ENCODE measurements at places on chromosomes 12 and 14.

DNA sequence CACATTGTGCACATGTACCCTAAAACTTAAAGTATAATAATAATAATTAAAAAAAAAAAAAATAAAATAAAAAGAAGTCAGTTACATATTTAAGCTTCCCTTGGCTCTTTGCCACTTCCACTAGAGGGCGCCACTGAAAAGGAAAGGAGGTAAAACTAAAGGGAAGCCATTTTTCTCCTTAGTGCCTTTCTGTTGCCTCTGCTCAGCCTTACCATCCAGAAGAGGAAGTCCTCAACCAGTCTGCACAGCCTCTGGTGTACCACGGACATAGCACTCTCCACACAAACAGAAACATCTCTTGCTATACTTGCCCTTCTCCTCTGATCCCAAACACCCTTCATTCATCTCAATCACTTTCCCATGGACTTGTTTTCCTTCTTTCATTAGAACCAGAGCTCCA is 169.0 kb upstream of the EEA1 start:
- no peak for DNase-seq

- no peak for DNase-seq
These were observed 1201.5 kb downstream of the BCL11B start for GRCh38 chr14:98070536-98070935.

DNA sequence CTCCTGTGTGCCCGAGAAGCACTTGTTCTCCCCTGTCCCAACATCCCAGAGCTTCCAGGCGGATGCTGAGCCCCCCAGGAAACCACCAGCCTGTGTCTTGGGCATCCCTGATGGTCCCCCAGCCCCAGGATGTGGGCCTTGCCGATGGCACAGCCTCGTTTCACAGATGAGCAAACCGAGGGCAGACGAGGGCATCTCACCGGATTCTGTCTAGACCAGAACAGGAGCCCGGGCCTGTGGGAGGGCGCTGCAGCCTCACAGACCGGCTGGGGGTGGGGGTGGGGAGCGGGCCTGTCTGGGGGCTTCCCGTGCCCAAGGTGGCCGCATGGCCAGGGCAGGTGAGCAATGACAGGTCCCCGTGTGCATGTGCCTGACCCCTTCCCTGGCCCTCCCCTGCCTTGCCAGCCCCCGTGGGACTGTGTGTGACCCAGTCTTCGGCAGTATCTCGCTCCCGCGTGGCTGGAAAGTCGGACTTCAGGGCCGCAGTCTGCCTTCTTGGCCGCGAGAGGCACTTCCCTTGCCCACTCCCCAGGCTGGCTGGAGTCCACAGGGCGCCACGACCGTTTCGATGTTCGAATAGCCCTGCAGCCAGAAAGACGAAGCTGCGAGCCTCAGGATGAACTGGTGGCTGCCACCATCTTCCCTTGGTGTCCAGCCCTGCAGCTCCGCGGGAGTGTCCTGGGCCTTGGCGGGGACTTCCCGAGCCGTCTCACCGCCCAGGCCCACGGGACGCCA is 8.9 kb downstream of the RFLNA start:
- no peak for DNase-seq

DNA sequence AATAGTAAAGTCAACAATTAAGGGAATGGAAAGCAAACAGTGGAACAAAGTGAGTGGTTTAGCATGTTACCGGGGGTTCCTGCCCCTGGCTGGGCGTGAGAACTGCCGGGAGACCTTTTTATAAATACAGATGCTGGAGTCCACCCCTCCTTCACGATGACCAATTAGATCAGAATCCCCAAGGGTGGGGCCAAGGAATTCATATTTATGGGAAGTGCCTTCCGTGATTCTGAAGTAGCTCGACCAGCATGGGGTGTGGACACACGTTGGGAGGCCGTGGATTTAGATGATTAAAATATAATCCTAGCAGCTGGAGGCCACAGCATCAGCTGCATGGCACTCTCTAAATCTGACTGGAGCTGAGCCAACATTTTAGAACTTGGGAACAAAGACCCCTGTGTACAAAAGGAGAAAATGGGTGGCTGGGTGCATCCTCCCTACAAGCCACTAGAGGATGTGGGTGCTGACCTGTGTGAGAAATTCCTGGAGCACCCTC is 87.9 kb downstream of the SRRM4 start:
- no peak for DNase-seq

DNA sequence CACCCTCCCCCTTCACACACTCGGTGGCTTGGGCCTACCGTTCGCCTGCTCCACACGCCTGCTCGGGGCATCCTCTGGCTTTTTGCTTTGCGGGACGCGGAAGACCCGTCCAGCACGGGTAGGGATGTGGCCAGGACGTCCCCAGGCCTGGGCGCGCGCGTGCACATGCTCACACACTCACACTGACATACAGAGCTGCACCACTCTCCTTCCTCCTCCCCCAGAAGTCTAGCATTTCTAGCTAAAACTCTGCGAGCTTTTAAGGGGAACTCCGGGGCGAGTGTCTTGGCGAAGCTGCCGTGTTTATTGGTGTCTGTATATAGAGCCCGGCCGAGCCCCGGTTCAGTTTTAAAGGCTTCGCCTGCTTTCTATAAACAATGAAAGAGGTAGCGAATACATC is 5.0 kb downstream of the TBX5 start:
- peak; percentile 75 for DNase-seq

DNA sequence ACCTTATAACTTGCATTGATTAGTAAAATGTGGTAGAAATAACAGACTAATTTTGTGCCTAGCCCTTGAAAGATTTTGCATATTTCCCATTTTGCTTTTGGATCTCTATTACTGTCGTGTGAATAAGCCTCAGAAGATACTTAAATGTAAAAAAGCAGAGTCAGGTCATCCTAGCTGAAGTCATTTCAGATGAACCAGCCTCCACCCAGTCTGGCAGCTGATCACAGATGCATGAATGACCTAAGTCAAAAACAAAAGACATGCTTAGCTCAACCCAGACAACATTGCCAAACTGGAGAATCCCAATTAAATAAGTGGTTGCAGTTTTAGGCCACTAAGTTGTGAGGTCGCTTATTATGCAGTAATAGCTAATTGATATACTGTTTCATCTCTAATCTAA is 349.9 kb downstream of the C12orf50 start:
- DNase-seq, result no peak

- DNase-seq, result no peak
These were observed 785 bp upstream of the ACTN1 start for GRCh38 chr14:68979722-68980451.

DNA sequence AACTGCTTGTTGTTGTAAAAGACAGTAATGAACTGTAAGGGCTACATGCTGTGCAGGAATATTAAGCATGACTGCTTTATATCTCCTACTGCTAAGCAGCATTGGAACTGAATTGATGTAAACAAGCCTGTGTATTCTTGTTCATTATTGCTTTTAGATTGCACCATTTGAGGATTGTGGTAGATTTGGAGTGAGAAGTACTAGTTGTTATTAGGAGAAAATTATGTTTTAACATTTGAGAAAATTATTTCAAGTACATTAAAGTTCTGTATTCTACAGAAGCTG is 212.7 kb downstream of the ERC1 start:
- no peak for DNase-seq

DNA sequence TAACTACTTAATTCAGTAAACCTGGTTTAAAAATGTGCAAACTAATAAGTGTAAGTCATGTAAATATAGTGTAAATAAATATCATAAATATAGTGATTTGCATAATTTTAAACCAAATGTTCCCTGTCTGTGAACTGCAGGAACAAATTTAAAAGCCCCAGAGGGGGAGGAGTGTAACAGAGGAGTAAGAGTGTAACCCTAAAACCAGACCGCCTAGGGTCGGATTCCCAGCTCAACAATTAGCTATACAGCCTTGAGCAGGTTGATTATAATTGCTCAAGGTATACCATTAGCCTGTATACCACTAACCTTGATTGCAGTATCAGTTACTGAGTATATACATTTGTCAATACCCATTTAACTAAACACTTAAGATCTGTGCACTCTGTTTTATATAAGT is 218.4 kb downstream of the ADAMTS20 start:
- DNase-seq, result no peak

- DNase-seq, result no peak
These were observed 199.7 kb downstream of the SPTSSA start for GRCh38 chr14:34262127-34262910.

DNA sequence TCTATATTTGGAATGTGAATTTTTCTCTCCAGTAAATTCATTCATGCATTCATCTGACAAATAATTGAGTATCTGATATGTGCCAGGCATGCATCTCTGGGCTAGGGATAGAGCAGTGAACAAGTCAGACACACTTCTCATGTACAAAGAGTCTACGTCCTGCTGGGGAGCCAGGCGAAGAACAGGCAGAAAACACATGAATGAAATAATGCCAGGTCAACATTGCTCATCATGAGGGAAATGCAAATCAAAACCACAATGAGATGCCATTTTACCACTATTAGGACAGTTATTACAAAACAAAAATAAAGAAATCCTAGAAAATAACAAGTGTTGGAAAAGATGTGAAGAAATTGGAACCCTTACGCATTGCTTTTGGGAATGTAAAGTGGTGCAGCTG is 90.3 kb downstream of the PAX9 start:
- no peak for DNase-seq

DNA sequence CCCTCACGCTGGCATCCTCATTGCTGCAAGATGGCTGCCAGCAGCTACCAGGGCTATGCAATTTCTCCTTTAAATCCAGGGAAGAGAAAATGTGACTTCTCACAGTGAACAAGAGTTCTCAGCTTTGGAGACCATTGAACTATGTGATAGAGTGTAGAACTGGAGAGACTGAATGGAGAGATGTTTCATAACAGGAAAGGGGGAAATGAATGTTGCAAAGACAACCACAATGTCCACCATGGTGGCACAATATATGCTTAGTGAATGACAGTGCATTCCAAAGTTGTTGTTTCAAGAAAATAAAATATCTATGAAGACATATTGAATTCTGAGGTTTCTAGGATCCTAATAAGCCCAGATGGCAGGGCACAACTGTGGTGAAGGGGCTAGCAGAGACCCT is 13.2 kb upstream of the COCH start:
- no peak for DNase-seq

- DNase-seq, result peak; percentile 78
These were observed 42.5 kb downstream of the SMIM41 start for GRCh38 chr12:52121824-52122539.

DNA sequence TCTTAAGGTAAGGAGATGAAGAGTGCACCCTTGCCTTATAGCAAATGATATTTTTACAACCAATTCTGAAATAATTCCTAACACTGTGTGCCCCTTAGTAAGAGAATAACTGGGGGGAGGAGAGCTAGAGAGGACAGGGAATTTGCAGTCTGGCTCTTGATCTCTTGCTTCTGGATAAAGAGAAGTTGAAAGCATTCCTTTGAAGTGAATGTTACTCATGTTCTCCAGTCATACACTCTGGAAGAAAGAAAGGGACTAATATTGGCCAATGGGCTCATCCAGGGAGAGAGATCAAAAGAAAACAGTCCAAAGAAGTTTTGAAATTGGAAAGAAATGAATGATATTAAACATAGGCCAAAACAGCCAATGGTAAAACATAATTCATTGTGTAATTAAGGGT is 25.3 kb downstream of the C12orf75 start:
- no peak for DNase-seq

GRCh38 chr12:12759234-12759915 is 26.1 kb upstream of the APOLD1 start:
- no peak for DNase-seq

- DNase-seq, result no peak
These were observed 37.3 kb upstream of the ZDHHC17 start for GRCh38 chr12:76726626-76727025.

DNA sequence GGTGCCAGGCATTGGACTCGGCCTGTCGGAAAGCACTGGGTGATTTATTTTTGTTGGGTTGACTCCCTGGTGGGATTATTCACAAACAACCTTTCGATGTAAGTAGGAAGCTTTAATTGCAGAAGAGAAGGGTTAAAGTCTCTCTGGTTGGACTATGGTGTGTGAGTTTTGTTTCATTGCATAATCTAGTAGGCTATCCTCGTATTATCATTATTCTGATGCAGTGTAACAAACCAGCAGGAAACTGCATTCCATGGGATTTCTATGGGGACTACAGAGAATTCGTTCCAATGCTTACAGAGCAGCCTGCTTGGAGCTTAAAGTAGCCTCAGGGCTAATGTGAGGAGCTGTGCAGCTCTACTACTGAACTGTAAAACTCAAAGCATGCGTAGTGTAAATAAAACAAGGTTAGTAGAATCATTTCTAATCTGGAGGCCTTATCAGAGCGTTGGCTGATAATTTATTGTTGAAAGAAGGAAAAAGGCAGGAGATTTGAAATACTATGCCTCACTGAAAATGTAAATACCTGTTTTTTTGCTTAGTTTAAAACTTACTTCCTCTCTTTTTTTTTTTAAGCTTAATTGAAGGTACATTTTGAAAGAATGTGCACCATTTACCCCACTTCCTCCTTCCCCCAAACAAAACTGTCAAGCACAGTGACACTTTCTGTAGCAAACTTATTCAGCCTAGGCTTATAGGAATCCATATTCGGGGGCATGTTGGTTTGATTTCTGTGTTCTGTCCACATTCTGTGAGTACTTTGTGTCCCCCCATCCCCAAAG is 226.7 kb downstream of the NPAS3 start:
- DNase-seq, result no peak

DNA sequence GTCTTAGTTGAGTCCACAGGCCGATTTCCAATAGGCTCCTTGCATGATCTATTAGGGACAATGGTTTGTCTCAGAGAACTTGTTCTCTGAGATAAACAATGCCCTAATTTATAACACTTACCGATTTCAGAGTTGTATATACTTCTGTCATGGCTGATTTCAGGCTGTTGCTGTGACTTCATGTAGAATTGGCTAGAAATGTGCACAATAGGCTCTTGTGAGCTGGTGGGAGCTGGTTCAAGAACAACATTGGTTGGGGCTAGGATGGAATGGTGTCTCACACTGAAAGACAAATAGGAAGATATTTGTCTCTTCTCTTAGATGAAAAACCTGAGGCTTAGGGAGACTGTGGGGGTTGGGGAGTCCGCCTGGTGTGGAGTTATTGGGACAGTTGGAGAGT is 6.7 kb upstream of the KRT86 start:
- no peak for DNase-seq

DNA sequence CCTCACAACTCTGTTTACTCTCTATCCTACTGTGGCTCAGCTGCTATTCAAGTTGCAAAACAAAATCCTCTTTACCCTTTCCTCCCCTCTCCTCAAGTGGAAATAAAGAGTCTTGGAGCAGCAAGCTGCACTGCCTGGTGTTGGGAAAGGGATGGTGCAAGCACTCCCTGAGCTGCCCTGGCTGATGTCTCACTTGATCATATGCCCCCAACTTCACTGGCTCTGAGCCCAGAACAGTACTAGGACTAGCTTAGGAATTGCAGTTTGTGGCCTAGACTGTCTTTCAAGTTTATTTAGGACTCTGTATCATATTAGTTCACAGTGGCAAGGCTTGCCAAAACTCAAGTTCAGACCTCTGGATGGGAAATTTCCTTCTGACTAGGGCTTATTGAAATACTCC is 1683.8 kb upstream of the SEL1L start:
- no peak for DNase-seq

- no peak for DNase-seq
These were observed 1.6 kb downstream of the SLC16A7 start for GRCh38 chr12:59597385-59597781.

All from cardiac septum (tissue), 1 donor.